ENCODE measurements at places on chromosomes 5 and 9.

DNA sequence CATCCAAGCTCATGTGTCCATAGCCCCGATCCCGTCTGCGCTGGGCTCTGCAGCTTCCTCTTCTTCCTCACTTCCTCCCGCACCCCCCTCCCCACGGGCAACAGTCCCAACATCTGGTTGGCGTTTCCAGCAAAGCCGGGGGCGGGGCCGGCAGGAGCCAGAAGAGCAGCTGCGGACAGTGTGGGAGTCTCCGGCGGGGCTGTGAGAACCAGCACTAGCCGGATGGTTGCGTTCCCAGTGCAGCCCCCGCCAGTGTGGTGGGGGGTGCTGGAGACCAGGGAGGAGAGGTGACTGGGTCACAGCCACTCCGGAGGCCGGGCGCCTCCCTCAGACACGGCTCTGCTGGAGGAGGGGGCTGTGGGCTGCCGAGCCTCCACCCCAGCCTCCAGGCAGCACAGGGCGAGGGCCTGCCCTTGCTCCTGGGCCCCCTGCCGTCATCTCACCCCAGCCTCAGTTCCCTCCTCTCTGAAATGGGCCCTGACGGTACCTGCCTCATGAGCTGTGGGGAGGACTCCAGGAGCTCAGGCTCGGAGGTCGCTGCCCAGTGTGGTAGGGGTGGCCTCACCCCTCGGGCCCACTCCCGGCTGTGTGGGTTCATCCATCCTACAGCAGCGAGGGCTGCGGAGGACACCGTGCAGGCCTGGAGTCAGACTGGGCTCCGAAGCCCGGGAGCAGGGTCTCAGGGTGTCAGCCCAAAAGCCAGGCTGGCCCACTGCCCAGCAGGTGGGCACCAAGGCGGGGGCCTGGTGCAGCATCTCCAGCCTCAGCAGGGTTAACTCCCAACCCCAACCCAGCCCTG lies 41.5 kb upstream of the NOTCH1 start:
- DNase-seq, result no peak

- DNase-seq, result no peak
Measured at GRCh38 chr5:154092356-154093141, 53.8 kb downstream of the MFAP3 start.

DNA sequence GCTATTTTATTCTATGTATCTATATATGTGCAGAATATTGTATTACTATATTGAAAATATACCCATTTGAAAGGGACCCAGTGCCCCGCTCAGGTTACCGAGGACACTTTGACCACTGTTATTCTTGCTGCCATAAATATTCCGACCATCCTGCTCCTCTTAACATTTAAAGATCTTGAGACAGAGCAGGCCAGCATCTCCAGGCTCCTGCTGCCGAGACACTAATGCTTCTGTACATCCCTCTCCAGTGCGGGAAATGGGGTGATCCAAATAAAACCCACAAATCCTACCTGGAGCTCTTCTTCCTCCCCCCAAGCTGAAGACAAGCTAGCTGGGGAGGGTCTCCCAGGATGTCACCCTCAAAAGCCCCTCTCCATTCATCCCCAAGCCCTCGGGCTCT lies 3.9 kb downstream of the SH3PXD2B start:
- DNase-seq, result no peak

GRCh38 chr5:34041247-34041972 lies 1.6 kb downstream of the C1QTNF3 start:
- no peak for DNase-seq

- DNase-seq, result no peak
Measured at GRCh38 chr5:178454303-178454702, 135.9 kb downstream of the COL23A1 start.

DNA sequence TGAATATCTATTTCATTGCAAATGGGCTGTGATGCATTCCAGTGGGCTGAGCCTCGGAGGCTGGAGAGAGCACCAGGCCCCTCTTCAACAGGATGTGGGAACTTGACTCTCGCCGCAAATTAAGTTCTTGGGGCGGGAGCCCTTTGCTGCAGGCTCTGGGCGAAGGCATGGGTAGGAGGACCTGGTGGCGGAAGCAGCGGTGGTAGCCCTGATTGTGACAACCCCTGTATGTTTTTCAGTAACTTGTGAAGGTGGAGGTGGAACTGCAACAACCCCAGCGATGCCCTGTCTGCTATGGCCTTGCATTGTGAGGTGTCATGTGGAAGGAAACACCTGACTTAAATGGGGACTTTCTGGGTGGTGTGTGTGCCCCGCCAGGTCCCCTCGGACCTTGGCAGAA lies 9.4 kb downstream of the FYB1 start:
- peak; percentile 66 for DNase-seq

DNA sequence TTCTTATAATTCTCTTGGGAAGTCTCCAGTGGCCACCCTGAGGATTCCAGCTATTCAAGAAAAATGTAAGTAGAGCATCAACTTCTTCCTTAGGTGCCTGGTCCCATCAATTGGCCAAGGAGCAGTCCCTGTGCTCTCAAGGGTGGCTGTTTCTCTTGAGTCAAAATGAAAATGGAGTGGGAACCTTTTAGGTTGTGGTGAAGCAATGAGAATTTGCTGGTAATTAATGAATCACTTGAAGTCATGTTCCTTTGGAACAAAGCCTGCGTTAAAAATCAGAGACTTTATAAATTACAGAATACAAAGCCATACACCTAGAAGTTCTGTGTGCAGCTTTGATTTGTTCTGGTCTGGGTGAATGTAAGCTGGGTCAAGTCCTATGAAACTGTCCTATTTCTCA lies 48.9 kb downstream of the IL31RA start:
- DNase-seq, result no peak

- no peak for DNase-seq
Measured at GRCh38 chr5:6448622-6449464, at the start of gene UBE2QL1. TSS of gene UBE2QL1 (plus strand) at chr5:6448859. CDS start at chr5:6448894, 35 bp downstream.

Measured in stimulated activated CD4-positive, alpha-beta T cell treated with anti-CD3 and anti-CD28 coated beads, TNF-alpha, amount 100 ng/mL, for 48 hours (primary cell).